Activated T-helper 1 cell treated with anti-CD3 and anti-CD28 coated beads, Interleukin-12 subunit alpha, Interleukin-12 subunit beta, Interleukin-2, Interleukin-4 antibody, amounts not matched to agents 30 ng/mL and 10 ng/mL and 1 ng/mL, durations not matched to agents 14 hours and 24 hours and 36 hours (primary cell): ENCODE measurements at places on chromosomes 7 and 10.
A peak's percentile ranks its signal among the peaks of the same experiment; 100 is the strongest.

DNA sequence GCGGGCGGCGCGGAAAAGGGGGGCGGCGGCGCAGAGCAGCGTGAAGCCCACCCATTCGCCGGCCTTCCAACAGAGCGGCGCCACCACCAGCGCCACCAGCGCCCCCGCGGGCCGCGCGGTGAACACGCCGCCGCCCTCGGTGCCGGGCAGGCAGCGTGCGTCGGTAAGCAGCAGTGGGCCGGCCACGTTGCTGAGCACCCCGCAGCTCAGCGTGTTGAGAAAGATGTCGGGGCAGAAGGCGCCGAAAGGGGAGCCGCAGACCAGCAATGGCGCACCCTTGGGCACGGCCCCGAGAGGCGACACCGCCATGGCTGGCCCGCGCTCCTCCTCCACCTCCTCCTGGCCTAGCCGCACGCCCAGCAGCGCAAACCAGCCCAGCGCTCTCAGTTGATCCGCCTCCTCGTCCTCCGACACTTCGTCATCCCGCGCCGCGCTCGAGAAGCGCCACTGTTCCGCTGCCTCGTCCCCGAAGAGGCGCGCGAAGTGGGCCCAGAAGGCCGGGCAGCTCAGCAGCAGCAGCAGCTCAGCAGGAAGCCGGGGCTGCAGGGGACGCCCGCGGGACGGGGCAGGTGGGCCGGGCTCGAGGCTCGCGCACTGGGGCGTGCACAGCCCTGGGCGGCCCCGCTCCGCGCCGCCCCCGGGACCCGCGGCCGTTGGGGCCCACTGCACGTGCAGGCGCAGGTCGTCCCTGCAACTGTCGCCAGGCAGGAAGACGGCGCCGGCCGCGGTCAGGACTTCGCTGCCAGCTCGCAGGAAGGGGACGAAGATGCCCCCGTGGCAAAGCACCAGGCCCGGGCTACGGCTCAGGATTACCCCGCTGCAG is 623 bp downstream of the TYSND1 start:
- peak overlapping the region; percentile 92 for H3K4me3 ChIP-seq
- peak overlapping the region; percentile 96 for H3K27ac ChIP-seq
- DNase-seq: peak; percentile 68
- no peaks in the 10 kb centered on the region for H3K27me3 ChIP-seq
- H3K36me3 ChIP-seq: peaks cover 9% of the 10 kb centered on the region

DNA sequence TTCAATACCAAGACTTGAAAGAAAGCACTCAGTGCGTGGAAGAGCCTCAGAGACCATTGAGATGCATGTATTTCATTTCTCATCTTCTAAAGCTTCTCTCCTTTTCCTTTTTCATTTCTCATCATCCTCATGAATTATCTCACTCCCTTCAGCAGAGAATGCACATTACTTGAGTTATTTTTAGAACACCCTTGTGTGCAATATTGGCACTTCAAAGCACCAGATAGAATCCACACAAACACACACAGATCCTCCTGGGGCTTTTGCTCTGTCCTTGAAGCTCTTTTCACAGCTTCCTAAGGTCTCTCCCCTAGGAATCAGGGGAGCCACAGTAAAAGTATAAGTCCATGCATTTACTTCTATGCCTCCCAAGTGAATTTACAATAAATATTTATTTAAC is 18.3 kb downstream of the DGKI start:
- H3K36me3 ChIP-seq: peaks cover 5% of the 10 kb centered on the region
- H3K4me1 ChIP-seq: no peaks in the 10 kb centered on the region
- H3K27me3 ChIP-seq: peaks cover 7% of the 10 kb centered on the region
- no peak overlapping the region for H3K4me3 ChIP-seq
- H3K27ac ChIP-seq: peak overlapping the region; percentile 60

DNA sequence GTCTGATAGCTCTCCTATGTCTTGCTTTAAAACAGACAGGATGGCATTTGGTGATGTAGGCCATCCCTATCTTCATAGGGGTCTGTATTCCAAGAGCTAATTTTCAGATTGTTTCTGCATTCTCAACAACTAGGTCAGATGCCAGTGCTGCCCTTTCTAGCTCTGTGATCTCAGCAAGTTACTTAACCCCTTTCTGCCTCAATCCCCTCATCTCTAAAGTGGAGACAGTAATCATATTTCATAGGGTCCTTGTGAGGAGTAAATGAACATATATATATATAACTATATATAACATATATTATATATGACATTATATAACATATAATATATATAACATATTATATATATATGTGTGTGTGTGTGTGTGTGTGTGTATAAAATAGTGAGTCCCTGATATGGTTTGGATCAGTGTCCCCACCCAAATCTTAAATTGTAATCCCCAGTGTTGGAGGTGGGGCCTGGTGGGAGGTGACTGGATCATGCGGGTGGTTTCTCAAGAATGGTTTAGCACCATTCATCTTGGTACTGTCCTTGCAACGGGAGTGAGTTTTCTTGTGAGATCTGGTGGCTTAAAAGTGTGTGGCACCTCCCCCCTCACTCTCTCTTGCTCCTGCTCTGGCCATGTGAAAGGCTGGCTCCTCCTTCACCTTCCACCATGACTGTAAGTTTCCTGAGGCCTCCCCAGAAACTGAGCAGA is 45.2 kb downstream of the HIPK2 start:
- no peak for DNase-seq
- peaks cover 64% of the 10 kb centered on the region for H3K4me1 ChIP-seq
- H3K36me3 ChIP-seq: peaks cover 21% of the 10 kb centered on the region
- H3K27ac ChIP-seq: no peak overlapping the region
- peaks cover 3% of the 10 kb centered on the region for H3K27me3 ChIP-seq

GRCh38 chr7:70354409-70355169 is 756.3 kb downstream of the AUTS2 start:
- H3K27me3 ChIP-seq: no peaks in the 10 kb centered on the region
- H3K27ac ChIP-seq: no peak overlapping the region
- no peak for DNase-seq

DNA sequence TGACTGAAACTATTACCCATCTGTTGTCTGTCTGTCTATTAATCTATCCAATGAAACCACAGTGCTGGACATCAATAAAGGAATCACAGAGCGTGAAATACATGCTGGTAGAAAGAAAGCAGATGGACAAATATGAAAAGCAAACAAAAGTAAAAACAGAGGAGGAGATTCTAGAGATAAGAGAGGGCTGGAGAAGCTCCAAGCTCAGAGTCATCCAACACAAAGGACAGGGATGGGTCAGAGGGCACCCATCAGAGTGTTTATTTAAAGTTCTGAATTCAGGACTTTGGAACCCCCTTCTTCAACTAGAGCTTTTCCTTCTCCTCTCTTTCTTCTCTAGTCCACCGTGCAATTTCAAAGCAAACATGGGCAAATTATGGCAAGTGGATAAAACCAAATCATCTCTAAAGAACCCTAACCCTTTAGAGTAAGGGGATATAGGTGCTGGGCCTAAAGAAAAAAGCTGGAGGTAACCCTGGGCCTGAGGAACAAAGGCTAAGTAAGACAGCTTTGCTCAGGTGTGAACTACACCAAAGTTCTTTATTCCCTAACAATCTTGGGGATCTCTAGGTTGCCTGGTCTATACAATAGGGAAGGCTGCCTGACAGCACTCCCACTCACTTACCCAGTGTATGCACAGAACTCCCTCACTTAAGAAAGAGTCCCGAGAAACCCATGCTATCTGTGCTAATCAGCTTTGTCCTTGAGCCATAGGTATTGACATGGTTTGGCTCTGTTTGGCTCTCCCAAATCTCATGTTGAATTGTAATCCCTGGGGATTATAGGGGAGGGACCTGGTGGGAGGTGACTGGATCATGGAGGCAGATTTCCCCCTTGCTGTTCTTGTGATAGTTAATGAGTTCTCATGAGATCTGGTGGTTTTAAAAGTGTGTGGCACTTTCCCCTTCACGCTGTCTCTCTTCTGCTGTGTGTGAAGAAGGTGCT is 97.0 kb downstream of the BAMBI start:
- H3K4me3 ChIP-seq: no peak overlapping the region
- H3K27me3 ChIP-seq: no peaks in the 10 kb centered on the region
- H3K36me3 ChIP-seq: no peaks in the 10 kb centered on the region
- H3K4me1 ChIP-seq: no peaks in the 10 kb centered on the region
- no peak overlapping the region for H3K27ac ChIP-seq

DNA sequence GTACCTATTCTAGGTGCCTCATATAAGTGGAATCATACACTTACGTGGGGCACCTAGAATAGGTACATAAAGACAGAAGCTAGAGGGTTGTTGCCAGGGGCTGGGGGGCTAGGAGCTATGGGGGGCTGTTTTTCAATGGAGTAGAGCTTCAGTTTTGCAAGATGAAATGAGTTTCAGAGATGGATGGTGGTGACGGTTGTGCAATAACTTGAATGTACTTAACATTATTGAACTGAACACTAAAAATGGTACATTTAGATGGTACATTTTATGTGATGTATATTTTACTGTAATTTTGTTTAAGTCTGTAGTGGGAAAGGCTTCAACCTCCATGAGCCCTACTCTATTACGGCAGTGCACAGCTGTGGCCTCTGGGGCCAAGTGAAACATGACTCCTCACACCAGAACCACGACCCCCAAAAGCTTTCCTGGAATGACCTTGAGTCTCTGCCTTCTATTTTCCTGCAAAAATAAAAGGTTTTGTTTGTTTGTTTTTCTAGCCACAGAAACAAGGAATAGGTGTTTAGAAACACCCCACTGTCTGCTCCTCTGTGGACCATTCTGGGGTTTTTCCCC is 147.3 kb upstream of the PLXNA4 start:
- H3K4me1 ChIP-seq: no peaks in the 10 kb centered on the region
- DNase-seq: no peak
- H3K36me3 ChIP-seq: peaks cover 3% of the 10 kb centered on the region
- H3K27ac ChIP-seq: no peak overlapping the region
- no peak overlapping the region for H3K4me3 ChIP-seq

DNA sequence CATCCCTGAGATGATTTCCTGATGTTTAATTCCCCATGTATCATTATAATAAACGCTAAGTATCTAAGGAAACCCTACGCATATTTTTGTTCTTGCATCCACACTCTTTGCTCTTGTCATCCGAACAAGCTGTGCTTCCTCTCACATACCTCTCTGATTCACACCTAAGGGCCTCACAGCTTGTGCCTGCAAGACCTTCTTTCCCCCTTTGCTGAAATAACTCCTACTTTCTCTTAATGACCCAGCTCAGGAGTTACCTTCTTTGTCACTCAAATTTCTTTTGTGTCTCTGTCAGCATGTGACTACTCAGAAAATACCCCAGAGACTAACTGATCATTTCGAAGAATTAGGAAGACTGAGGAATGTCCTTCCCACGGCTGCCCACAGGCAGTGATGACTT is 209.3 kb upstream of the IMMP2L start:
- H3K4me1 ChIP-seq: no peaks in the 10 kb centered on the region
- no peak overlapping the region for H3K27ac ChIP-seq
- H3K27me3 ChIP-seq: no peaks in the 10 kb centered on the region
- no peak overlapping the region for H3K4me3 ChIP-seq

DNA sequence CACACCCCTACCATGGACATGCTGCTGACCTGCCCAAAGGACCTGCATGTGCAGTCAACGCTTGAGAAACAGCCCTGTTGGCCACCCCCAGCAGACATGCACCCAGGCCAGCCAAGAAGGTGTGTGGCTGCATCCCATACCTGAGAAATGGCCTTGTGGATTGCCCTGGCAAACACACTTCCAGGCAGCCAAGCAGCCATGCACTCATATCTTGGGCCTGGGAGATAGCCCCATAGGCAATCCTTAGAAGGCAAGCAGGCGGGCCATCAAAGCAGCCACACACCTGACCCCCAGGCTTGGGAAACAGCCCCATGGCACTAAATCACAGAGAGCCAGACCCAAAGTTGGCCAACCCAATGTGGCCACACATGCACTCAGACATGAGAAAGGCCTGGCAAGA is 4.9 kb upstream of the AKR1B1 start:
- no peak for DNase-seq
- H3K27me3 ChIP-seq: peaks cover 5% of the 10 kb centered on the region
- no peak overlapping the region for H3K4me3 ChIP-seq
- no peak overlapping the region for H3K27ac ChIP-seq
- H3K36me3 ChIP-seq: peaks cover 5% of the 10 kb centered on the region

GRCh38 chr10:71383972-71384687 is 12.6 kb upstream of the CDH23 start:
- H3K27ac ChIP-seq: no peak overlapping the region
- no peaks in the 10 kb centered on the region for H3K36me3 ChIP-seq
- H3K27me3 ChIP-seq: peaks cover 20% of the 10 kb centered on the region
- DNase-seq: peak; percentile 57
- no peaks in the 10 kb centered on the region for H3K4me1 ChIP-seq
- no peak overlapping the region for H3K4me3 ChIP-seq

DNA sequence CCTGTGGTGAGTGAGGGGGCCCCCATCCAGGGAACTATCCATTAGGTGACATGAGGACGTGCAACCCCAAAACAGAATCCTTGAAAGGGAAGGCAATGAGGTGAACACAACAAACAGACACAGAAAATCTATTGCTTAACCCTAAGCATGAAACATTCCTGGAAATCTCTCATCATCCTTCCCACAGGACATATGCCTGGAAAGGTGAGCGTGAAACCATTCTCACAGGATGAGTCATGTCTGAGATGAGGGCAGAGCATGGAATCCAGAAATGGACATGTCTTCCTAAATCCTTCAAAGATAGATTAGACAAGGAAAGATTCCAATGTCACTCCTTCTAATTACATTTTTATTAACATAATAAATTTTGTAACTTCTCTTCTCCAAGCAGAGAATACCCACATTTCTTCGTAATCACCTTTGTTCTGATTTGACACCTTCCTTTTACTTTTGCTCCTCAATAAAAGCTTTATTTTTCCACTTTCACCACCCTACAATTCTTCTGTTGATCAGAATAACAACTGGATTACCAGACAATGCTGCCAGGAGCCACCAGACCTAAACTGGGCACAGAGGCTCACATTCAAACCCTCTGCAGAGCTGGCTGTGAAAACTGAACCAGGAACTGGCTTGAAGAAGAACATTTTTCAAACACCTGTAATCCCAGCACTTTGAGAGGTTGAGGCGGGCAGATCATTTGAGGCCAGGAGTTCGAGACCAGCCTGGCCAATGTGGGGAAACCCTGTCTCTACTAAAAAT is 67.2 kb downstream of the COBL start:
- no peaks in the 10 kb centered on the region for H3K4me1 ChIP-seq
- DNase-seq: no peak
- H3K4me3 ChIP-seq: no peak overlapping the region
- no peaks in the 10 kb centered on the region for H3K36me3 ChIP-seq
